ENCODE measurements at places on chromosomes 11 and 22.

GRCh38 chr11:64875369-64876228, 2.8 kb downstream of the EHD1 start:
- DNase-seq: no peak
- H3K4me1 ChIP-seq: no peaks in the 10 kb centered on the region
- 0 out of 3 replicates have a peak overlapping the region, but pooled peaks have one; percentile 32 for H3K4me3 ChIP-seq
- H3K27ac ChIP-seq: no peak overlapping the region
- H3K27me3 ChIP-seq: no peaks in the 10 kb centered on the region
- peaks cover 8% of the 10 kb centered on the region for H3K36me3 ChIP-seq

DNA sequence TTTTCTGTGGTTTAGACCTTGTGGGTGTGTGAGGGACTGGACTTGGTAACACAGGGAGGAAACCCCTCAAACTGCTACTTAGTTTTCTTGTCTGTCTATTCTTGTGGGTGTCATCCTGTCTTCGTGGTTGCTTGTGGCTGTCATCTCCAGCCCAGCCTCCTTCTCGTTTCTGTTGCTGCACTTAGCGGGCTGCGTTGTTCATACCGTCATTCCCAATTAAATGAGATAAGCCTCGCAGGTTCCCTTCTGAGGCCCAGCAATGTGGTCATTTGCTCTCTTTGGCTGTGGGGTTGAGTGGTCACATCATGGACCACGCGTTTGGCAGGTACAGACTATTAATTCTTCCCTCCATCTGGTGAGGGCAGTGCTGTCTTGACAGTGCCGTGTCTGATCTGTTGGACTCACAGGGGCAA, 18.8 kb downstream of the PANX1 start:
- H3K36me3 ChIP-seq: peaks cover 7% of the 10 kb centered on the region
- no peaks in the 10 kb centered on the region for H3K27me3 ChIP-seq
- DNase-seq: no peak
- H3K4me3 ChIP-seq: no peak overlapping the region

DNA sequence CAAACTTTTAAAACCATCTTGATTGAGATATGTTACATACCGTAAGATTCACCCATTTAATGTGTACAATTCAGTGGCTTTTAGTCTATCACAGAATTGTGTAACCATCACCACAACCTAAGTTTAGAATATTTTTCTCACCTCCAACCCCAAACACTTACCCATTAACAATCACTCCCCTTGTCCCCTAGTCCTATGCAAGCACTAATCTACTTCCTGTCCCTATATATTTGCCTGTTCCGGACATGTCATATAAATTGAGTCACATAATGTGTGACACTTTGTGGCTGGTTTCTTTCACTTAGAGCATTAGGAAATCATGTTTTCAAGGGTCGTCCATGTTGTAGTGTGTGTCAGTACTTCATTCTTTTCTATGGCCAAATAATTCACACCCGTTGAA, 38.8 kb downstream of the RASSF10 start:
- no peak overlapping the region for H3K4me3 ChIP-seq
- no peak overlapping the region for H3K27ac ChIP-seq
- no peaks in the 10 kb centered on the region for H3K4me1 ChIP-seq
- H3K36me3 ChIP-seq: peaks cover 8% of the 10 kb centered on the region

DNA sequence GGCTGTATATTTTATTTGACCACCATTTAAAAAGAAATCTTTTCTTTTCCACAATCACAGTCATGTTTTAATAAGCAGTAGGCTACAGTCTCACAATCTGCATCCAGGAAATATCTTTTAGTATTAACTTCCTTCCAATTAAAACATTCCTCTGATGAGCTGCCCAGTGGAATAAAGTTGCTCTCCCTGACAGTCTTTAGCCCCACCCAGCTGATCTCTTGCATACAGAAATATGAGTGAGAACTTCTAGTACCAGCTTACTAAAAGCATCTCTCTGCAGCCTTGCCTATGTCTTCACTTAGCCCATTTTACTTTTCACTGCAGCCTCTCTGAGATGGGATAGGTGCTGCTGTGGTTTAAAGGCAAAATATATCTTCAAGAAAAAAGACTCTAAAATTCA, 143.4 kb upstream of the ANO3 start:
- H3K27me3 ChIP-seq: no peaks in the 10 kb centered on the region
- H3K27ac ChIP-seq: no peak overlapping the region
- no peak for DNase-seq
- H3K36me3 ChIP-seq: no peaks in the 10 kb centered on the region

DNA sequence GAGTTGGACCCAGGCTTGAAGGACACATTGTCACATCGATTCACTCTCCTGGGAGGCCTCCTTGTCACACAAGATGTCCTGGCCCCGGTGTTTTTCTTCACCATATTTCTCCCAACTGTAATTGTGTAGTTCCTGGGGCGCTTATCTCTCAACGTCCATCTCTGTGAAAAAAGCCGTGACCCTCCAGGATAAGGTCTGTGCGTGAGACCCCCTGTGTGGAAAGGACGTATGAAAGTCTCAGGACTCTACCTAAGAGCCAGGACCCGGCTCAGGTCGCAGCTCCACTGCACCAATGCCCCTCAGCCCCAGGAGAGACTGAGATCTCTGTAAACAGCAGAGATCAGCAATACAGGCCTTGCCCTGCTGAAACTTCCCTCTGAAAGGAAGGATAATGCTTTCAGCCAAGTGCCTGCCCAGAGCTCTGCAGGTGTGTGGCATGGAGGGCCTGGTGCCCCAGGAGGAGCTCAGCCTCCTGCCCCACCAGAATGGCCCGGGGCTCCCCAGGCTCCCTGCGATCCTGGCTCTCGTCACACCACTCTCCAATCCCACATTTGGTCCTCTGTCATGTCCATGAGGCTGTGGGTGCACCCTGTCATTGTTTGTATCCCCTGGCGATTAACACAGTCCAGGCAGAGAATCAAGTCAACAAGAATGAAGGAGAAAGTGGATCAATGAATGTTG, 119.2 kb upstream of the TMEM45B start:
- no peak overlapping the region for H3K27ac ChIP-seq
- no peak overlapping the region for H3K4me3 ChIP-seq
- H3K27me3 ChIP-seq: no peaks in the 10 kb centered on the region
- no peaks in the 10 kb centered on the region for H3K4me1 ChIP-seq
- DNase-seq: no peak

DNA sequence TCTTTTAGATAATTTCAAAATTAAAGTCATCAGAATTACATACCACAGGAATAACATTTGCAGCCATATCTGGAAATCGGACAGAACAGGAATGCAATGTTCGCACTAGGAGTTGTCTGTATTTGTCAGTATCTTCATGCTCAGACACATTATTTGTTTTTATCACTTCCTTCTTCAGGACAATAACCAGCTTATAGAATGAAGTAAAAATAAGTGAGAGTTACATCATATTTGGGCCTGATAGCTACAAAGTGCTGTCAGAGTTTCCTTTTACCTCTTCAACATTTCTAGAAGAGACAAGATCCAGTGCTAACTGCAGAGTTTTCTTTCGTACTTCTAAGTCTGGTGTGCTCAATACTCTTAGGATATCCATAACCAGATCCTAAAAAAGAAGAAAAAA, 18.9 kb downstream of the COPB1 start:
- no peaks in the 10 kb centered on the region for H3K27me3 ChIP-seq
- peaks cover 73% of the 10 kb centered on the region for H3K36me3 ChIP-seq
- no peaks in the 10 kb centered on the region for H3K4me1 ChIP-seq
- H3K4me3 ChIP-seq: no peak overlapping the region
- H3K27ac ChIP-seq: no peak overlapping the region
- no peak for DNase-seq

- DNase-seq: no peak
- H3K27me3 ChIP-seq: no peaks in the 10 kb centered on the region
- peaks cover 13% of the 10 kb centered on the region for H3K4me1 ChIP-seq
- no peaks in the 10 kb centered on the region for H3K36me3 ChIP-seq
- H3K27ac ChIP-seq: no peak overlapping the region
- H3K4me3 ChIP-seq: no peak overlapping the region
These were observed 35.7 kb downstream of the CD44 start for GRCh38 chr11:35174666-35175065.

- no peak overlapping the region for H3K4me3 ChIP-seq
- peaks cover 4% of the 10 kb centered on the region for H3K4me1 ChIP-seq
- no peaks in the 10 kb centered on the region for H3K27me3 ChIP-seq
- no peaks in the 10 kb centered on the region for H3K36me3 ChIP-seq
These were observed 18.1 kb upstream of the PICK1 start for GRCh38 chr22:38038890-38039812.

DNA sequence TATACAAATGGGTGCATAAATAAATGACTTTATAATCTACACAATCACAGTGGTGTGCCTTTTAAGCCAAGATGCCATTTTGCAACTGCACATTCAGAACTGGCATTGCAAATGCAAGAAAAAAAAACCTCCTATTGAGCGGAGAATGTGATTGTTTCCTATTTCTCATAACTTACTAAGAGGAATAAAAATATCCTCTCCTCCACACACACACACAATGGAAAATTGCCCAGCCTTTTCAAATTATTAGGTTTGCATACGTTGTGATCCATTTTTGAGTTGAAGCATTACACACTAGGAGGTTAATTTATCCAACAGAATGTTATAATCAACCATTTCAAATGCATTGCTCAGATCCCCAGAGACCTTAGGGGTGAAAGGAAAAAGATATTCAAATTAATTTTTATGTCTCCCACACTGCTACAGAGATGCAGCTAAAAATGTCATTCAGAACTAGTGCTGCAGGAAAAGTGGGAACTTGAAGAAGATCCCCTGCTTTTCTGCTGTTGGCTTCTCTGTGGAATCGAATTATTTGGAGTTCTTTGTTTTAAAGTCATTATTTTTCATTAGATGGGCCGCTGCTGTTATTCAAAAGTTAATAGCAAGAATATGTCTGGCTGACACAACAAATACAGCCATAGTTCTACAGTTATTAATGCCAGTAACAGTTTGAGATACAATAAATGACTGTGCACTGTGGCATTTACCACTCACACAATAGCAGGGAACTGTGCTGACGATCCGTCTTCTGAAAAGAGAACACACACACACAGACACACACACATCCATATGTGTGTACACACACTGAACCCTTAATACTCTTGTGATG, 299.9 kb upstream of the ANO5 start:
- no peak overlapping the region for H3K4me3 ChIP-seq
- no peak for DNase-seq
- H3K36me3 ChIP-seq: no peaks in the 10 kb centered on the region
- H3K4me1 ChIP-seq: no peaks in the 10 kb centered on the region
- no peaks in the 10 kb centered on the region for H3K27me3 ChIP-seq
- no peak overlapping the region for H3K27ac ChIP-seq

DNA sequence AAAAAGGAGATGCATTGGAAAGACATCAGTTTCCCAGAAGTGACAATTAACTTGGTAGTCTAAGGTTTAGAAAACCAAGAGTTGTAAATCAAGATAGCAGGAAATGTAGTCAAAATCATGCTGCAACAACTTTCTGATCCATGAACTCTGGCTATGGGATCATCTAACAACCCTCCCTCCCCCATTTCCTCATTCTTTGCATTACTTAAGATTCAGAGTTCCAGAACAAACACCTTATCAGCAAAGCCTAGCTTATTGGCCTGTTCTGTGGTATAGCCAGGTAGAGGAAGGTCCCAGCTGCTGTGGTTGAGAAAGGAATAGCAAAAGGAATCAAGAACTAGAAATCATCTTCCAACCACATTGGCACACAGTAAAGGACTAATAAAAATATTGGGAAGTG, 651.1 kb downstream of the METTL15 start:
- H3K4me3 ChIP-seq: no peak overlapping the region
- no peak for DNase-seq
- no peak overlapping the region for H3K27ac ChIP-seq
- peaks cover 6% of the 10 kb centered on the region for H3K4me1 ChIP-seq

DNA sequence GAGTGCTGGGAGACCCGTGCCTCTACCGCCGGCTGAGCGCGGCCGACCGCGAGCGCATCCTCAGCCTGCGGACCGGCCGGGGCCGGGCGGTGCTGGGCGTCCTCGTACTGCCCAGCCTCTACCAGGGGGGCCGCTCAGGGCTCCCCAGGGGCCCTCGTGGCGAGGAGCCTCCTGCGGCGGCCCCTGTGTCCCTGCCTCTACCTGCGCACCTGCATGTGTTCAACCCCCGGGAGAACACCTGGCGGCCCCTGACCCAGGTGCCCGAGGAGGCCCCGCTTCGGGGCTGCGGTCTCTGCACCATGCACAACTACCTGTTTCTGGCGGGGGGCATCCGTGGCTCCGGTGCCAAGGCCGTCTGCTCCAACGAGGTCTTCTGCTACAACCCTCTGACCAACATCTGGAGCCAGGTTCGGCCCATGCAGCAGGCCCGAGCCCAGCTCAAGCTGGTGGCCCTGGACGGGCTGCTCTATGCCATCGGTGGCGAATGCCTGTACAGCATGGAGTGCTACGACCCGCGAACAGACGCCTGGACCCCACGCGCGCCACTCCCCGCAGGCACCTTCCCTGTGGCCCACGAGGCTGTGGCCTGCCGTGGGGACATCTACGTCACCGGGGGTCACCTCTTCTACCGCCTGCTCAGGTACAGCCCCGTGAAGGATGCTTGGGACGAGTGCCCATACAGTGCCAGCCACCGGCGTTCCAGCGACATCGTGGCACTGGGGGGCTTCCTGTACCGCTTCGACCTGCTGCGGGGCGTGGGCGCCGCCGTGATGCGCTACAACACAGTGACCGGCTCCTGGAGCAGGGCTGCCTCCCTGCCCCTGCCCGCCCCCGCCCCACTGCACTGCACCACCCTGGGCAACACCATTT, 3.5 kb downstream of the KLHDC7B start:
- no peaks in the 10 kb centered on the region for H3K4me1 ChIP-seq
- no peak overlapping the region for H3K27ac ChIP-seq

GRCh38 chr22:44625981-44626687, 75.9 kb upstream of the PRR5 start:
- no peak overlapping the region for H3K27ac ChIP-seq
- peak; percentile 74 for DNase-seq
- H3K27me3 ChIP-seq: peaks cover 33% of the 10 kb centered on the region
- H3K36me3 ChIP-seq: no peaks in the 10 kb centered on the region

DNA sequence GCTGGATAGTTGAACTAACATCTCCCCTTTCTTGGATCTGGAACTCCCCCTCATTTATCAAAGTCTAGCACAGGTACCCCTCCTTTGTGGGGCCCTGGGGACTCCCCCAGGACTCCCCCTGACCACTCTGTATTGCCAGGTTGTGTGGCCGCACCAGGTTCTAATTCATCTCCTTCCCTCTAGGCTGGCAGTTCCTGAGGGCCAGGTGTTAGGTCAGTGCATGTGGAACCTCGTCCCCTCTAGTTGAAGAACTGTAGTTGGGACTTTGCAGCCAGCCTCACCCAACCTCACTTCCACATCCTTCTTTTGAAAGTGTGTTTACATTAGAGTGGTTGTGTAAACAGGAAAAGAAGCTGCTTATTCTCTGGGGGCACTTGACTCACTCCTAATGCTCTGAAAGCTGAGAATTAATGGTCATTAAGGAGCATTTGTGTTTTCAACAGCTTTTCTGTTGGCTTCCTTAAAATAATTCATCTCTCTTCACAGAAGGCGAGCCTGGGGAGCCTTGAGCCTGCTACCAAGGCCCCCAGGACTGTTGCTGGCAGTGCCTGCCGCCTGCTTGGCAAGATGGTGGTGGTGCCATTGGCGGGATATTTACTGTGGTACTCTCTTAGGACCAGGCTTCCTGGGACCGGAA, 11.8 kb downstream of the UPB1 start:
- DNase-seq: peak; percentile 50
- no peaks in the 10 kb centered on the region for H3K4me1 ChIP-seq
- peak overlapping the region; percentile 56 for H3K4me3 ChIP-seq
- no peak overlapping the region for H3K27ac ChIP-seq
- no peaks in the 10 kb centered on the region for H3K27me3 ChIP-seq

Data from H9 (cell line).